Smooth muscle cell of bladder (primary cell): ENCODE measurements at places on chromosomes 2 and 18. TPM values are rescaled to one million over a fixed set of nuclear protein-coding genes. Genes with fewer than 3 reads are reported as not detected.

The ANKRD30B gene
- under 0.01 and 0.09 TPM in 2 replicates for total RNA-seq

The HADHA gene
- total RNA-seq: 128 and 147 TPM in 2 replicates

The MAP3K19 gene
- total RNA-seq: not detected in 2 replicates

The RTP5 gene
- not detected in 2 replicates for total RNA-seq

The OR6B2 gene
- total RNA-seq: not detected in 2 replicates

The DYNAP gene
- total RNA-seq: not detected in 2 replicates
